ENCODE measurements at places on chromosomes 13 and 19.

DNA sequence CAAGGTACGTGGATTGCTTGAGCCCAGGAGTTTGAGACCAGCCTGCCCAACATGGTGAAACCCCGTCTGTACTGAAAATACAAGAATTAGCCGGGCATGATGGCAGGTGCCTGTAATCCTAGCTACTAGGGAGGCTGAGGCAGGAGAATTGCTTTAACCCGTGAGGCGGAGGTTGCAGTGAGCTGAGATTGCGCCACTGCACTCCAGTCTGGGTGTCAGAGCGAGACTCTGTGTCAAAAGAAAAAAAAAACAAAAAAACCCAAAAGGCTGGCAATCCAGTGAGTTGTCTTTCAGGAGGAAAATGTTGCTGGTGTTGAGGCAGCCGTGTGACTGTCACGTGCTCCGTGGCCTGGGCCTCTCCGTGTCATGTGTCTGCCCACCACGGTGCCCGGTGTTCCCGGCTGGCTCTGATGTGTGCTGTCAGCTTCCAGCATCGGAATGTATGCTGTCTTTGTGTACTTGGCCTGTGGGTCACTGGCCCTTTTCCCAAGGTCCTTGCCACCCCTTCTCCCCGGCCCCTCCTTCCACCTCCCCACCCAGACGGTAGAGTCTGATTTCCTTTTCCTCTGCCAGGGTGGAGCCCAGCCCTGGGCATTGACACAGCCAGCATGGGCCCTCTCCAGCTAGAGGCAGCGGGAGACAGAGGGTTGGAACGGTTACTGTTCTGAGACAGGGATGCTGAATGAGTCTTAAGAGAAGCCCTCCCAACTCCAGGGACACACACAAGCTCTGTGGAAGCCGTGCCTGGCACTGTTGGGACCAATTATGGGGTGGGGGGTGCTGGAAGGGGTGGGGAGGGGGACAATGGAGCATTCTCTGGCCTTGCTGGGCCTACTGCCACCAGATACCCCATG is 7.2 kb upstream of the TUBB4A start:
- DNase-seq = no peak

GRCh38 chr19:31930401-31930800 is 415.0 kb upstream of the ZNF507 start:
- no peak for DNase-seq

DNA sequence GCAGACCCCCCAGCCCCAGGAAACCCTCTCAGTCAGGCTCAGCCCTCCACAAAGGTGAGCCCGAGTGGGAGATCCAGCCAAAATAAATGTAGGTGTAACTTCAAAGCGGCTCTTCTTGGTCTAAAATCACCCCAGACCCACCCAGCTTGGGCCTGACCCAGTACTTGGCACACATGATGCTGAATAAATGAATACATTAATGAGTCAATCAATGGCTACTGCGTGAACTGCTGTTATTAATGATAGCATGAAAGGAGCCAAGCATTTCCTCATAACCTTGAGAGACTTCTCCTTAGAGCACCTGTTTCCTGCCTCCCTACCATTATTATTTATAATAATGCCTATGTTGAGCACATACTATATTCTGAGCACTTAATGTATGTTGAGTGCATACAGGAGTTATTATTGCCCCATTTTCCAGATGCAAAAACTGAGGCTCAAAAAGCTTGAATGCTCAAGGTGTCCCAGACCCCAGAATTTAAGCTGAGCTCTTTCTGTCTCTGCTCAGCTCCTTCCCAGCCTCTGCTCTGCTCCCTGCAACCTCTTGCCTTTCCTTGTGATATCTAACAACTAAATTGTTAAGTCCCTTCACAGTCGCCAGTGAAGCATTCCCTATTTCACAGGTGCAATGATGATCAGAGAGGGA is 4.3 kb downstream of the NOTCH3 start:
- DNase-seq = no peak

- DNase-seq = no peak
Measured at GRCh38 chr19:17296976-17297375, 6.2 kb downstream of the ABHD8 start.

GRCh38 chr13:73336773-73337172 is 278.0 kb downstream of the KLF5 start:
- DNase-seq = no peak

GRCh38 chr13:110113284-110113764 is 193.6 kb downstream of the COL4A1 start:
- DNase-seq = no peak

GRCh38 chr13:52862358-52863206 is 14.1 kb upstream of the PCDH8 start:
- no peak for DNase-seq

DNA sequence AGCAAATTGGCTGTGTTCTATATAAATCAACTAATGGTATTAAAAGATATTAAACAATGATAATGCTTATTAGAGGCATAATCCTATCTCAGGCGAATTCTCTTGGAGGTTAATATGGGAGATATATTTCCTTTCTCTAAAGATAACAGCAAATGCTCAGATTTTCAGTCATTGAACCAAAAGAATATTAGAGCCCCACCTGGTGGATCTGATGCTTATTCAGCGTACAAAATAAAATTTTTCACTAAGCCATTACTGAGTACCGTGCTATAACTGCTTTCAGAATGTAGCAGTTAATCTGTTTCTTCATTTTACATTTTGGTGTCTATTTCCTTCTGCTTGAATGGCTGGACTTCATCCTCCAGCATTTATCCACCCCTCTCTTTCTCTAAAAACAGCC is 143.3 kb upstream of the IPO5 start:
- no peak for DNase-seq

Data from uterus (tissue), 4 donors.